Effector memory CD8-positive, alpha-beta T cell (primary cell): ENCODE measurements at places on chromosomes 7 and 10.

- DNase-seq, result no peak
Observed at GRCh38 chr10:125442856-125443540, 240.0 kb downstream of the TEX36 start.

DNA sequence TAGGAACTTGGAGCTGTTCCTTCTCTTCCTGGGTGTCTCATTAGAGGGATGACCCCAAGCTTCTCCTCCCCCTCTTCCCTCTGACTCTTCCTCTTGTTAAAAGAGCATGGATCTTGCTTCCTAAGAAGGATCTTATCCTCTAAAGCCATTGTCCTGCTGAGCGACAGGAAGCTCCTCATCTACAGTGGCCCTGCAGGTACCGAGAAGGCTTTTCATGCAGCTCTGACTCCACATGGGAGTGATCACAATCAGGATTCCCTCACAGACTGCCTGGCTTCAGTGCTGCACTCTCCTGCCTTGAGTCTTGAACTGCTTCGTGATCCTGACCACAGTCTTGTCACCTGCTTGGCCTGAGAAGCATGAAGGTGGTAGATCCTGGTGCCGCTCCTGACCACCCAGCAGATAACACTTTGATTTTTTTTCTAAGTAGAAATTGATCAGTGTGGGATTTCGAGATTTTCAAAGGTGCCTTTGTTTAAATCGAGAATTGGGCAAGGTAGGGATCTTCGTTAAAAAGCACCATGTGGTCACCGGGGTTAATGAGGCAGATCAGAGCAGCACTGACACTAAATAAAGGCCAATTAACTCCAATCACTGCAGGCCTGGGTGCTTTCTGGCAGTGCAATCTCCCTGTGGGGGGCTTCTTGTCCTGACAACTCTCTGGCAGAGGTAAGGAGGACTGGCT, 376.4 kb downstream of the NRG3 start:
- DNase-seq, result no peak

GRCh38 chr10:100909501-100910263, 3.1 kb upstream of the SLF2 start:
- no peak for DNase-seq

DNA sequence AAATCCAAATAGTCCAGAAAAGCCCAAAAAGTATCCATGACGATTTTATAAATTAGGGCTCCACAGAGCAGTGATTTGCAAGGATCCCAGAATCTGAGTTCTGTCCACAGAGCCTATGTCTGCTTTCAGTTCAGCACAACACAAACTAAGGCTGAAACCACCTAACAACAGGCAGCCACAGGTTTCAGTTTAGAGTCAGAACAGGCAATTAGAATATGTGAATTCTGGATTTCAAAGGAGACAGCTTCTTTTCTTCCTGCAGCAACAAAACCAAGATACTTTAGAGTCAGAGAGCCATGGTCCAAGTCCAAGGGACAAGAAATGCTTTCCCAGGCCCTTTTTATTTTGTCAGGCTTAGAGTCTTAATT, 23.6 kb downstream of the IFIT3 start:
- DNase-seq, result no peak

GRCh38 chr10:58647376-58648112, 134.9 kb downstream of the BICC1 start:
- DNase-seq, result no peak
